Urothelium cell line (cell line): ENCODE measurements at places on chromosomes 6 and 20.
A peak's percentile ranks its signal among the peaks of the same experiment; 100 is the strongest.

DNA sequence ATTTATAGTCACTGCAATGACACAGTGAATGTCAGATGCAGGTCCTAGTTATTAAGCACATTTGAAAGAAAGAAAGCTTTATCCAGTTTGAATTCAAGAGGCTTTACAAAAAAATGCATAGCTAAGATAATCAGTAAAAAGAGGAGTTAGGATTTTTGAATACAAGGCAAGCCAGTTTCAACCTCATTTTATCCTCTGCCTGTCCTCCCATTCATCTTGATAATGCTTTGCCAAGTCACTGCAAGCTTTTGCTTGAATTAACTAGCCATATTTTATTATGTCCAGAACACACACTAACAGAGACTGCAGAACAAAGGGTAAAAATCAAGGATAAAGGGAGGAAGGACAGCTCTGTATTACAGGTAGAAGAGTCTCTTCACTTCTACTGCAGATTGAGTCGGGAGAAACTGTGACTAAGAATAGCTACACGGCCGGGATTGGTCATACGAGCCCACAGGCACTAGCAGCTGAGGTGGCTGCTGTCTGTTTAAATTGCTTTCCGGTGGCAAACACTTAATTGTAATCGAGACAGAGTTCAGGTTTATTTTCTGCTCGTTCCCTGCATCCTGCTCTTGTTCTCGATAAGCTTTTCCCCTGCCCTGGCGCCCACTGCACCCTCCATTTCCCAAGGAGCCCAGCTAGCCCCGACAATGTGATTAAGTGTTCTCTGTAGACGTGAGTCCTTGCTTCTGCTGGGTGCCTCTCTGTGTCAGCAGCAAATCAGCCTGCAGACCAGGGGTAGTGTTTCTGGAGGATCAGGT is 30.5 kb upstream of the AKAP12 start:
- peak; percentile 44 for DNase-seq

DNA sequence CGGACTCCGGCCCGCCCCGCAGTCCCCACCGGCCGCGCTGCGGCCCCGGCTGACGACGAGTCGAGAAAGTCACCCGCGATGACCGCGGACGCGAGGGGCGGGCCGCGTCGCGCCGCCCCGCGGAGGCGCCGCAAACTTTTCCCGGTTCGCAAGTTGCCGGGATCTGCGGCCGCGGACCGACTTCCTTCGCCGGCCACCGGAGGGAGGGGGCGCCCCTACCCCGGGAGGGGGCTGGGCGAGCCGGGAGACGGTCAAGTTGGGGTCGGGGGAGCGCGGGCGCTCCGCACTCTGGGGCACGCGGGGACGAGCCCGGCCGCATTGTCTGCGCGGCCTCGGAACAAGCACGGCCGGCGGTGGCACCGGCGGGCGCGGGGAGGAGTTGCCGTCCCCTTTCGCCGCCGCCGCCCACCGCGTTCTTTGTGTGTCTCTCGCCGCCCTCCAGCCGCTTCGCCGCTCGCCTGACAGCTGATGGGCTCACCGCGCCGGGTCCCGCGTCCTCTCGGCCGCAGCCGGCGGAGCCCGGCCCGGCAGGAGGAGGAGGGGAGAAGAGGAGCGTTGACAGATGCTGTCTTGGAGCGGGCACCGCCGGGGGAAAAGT is 131.6 kb downstream of the OGFRL1 start:
- no peak for DNase-seq

GRCh38 chr6:38688579-38689087 is 14.3 kb downstream of the GLO1 start:
- no peak for DNase-seq

DNA sequence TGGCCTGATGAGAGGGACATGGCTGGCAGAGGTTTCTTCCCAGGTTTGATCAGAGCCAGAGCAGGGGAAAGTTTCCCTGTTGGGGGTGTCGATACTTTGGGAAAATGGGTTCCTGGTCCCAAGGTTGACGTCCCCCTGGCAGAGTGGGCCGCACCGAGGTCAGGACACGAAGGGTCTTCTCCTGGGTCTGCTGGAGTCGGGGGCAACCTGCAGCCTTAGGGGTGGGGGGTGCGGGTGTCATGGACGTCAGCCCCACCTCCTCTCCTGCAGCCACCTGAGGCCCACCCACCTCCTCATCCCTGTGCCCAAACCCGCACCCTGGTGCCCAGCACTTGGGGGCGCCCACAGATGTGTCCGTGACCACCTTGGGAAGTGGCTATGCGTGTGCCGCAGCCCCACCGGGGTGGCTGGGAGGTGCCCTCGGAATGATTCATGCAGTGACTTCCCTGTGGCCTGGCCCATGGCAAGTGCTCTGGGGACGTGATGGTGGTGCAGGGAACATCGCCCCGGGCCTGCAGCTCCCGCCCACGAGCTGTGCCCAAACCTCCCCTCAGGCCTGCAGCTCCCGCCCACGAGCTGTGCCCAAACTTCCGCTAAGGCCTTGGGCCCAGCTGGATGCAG is 64.9 kb downstream of the YTHDF1 start:
- no peak for DNase-seq

- DNase-seq, result no peak
Observed at GRCh38 chr20:63741676-63742380, 2.3 kb downstream of the SLC2A4RG start.

GRCh38 chr6:129632172-129632613 is 77.8 kb downstream of the ARHGAP18 start:
- DNase-seq, result no peak

DNA sequence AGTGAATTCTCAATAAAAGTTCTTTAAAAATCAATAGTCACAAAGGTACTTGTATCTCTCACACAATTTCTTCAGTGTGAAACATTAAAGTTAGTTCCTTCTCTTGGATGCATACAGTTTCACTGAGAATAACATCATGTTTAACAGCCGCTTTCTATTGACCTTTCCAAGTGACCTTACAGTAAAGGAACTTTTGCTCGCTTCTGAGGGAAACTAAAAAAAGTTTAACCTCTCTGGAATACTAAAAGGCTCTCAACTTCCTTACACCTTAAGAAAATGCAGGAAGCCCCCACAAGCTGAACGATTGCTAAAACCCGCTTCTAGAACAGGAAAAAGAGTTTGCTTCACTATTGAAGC is 1.3 kb downstream of the RRAGD start:
- DNase-seq, result no peak

- DNase-seq, result no peak
Observed at GRCh38 chr6:116118608-116119007, 7.3 kb downstream of the COL10A1 start.

DNA sequence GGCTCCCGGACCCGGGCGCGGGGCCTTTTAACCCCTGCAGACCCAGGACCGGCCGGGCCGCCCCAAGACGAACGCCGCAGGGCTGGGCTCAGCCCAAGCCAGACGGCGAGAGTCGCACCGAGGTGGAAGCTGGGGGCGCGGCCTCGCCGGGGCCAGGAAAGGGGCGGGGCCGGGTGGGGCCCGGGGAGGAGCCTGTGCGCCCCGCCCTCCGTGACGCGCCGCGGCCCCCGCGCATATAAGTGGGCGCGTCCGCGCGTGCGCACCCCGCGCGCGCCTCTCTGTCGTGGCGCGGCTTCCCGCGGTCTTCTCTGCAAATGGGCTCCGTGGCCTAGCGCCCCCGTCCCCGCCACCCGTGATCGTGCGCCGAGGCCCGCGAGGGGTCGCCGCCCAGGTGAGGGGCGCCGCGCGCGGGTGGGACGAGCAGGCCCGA is at the start of gene PPDPF:
TSS of gene PPDPF (plus strand) at position 262 of the 430 bp plus-strand sequence. CDS start 544 bp downstream, outside the sequence.
- peak; percentile 98 for DNase-seq

- peak; percentile 52 for DNase-seq
Observed at GRCh38 chr20:62413896-62414481, 6.9 kb upstream of the CABLES2 start.

DNA sequence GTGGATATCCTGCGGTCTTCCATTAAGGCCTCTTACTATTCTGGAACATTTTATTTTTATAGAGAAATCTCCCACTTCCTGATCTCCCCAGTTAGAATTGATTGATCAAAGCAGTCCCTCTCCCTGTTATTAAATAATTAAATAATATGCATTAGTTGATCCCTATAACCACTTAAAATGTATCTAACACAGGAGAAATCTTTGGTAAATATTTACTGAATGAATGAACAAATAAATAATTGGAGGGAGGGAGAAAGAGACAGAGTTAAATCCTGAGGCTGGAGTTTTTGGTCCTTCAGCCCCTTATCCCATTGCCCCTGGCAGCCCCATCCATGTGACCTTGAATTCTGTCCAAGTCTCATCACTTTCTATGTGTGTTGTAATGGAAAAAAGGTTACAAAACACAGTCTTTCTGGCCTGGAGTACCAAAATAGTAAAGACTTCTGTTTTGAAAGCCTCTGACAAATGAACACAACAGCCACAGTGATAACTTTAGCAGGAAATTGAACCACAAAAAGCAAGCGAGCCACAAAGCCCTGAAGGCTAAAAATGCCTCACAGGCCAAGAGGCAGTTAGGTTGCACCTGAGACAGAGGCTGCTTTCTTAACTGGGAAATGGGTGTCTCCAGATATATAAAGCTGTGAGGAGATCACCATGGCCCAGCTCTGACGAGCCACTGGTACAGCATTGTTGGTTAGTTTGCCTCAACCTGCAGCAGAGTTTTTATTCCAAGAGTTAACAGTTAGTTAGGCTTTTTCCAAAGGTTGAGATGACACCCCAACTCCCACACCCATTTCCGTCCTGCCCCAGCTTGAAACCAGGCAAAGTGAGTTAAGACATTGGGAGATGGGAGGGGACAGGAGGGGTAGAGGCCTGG is 11.3 kb downstream of the NT5E start:
- no peak for DNase-seq

GRCh38 chr6:166167258-166167731 is 356 bp downstream of the TBXT start:
- DNase-seq, result no peak

- DNase-seq, result no peak
Observed at GRCh38 chr6:106642476-106642875, 13.1 kb downstream of the QRSL1 start.

DNA sequence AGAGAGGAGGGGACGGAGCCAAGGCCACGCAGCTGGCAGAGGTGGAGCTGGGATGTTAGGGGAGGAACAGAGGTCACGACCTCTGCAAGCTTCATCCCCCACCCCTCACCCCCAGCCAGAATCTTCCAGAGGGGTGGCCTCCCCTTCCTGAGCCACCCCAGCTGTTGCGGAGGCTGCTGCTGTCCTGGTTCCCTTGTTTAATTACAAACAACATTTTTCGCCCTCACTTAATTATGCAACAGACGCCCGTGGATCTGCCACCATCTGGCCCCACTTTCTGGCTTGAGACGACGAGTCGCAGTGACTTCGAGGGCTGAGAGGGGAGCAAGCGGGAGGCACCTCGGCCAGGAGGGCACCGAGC is 153.7 kb upstream of the PTPN1 start:
- DNase-seq, result no peak

DNA sequence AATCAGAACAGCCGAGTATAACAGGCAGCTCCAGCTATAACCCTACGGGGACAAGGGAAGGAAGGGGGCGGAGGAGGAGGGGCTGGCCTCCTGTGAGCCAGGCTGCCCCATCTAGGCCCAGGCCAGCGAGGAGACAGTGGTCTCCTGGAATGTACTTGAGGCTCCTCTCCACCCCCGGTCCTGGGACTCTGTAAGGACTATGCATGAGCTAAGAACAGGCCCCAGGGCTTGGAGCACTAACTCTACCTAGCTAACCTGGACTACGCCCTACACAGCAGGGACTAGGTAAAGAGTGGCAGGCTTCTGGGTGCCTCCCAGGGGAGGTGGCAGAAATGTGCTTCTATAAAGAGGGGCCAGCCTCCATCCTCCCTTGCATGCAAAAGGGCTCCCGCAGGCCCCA is 8.9 kb downstream of the KCNK15 start:
- DNase-seq, result no peak

- DNase-seq, result no peak
Observed at GRCh38 chr20:41526327-41526726, 91.8 kb downstream of the CHD6 start.

- DNase-seq, result no peak
Observed at GRCh38 chr6:157143171-157143889, 180.0 kb downstream of the TMEM242 start.

DNA sequence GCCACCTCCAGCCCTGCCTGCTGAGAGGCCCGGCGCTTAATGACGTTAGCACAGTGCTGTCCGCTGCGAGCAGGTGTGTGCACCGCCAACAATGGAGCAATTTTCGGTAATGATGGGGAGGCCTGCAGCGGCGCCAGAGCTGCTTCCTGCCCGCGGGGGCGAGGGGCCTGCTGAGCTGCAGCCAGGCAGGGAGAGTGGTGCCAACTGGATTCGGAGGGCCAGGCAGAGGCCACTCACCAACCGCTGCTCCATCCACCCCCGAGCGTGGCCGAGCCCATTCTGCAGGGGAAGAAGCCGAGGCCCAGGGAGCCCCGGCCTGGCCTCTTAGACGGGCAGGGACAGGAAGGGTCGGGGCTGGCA is 9.6 kb downstream of the HRH3 start:
- no peak for DNase-seq

DNA sequence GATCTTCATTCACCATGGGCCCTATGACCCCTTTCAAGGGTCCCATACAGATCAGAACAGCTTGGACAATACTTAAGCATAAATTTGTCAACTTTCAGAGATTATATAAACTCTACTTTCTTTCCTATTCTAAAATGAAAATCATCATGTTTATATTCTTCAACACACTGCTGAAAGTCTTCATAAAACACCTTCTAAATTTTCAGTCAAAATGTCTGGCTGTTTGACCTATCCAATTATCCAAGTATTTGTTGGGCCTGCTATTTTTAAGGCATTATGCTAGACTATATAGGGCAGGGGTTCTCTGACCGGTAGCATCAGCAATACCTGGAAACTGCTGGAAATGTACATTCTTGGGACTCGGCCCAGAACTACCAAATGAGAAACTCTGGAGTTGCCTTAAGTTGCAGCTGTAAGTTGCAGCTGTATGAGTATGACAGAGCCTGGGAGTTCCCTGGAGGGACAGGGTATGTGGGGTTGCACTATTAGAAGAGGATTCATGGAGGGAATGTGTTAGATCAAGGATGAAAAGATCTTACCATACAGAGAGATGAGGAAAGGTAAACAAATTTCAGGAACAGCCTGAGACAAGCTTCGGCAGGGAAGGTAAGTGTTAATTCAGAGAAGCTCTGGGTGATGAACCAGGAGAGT is 293.0 kb downstream of the ADGB start:
- no peak for DNase-seq

DNA sequence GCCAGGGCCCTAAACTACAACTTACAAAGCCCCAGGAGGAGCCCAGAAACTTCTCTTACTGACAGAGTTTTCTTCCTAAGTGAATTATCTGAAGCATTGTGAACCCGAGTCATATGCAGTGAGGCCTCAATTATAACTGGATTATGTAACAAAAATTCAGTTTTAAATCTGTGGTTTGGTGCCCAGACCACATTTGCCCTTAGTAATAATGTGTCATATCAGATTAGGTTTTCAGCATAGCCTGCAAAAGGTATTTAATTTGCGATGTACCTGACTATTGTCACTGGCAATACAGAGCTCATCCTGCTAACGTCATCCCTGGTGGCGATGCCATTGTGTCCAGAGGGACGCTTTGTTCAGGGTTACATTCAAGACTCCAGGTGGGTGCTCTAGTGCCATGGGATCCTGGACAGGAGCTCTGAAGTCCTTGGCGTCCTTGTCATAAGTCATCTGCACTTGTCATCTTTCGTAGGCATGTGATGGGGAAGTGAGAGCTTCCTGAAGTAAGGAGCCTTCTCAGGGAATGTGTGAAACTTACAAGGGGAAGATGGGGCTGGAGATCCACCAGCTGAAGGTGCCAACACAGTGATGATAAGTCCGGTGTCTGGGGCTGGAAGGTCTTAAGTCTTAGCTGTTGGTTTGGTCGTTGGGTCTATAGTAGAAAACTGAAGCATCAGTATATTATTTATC is 65.1 kb downstream of the HIVEP1 start:
- no peak for DNase-seq

GRCh38 chr20:63553933-63554290 is at the start of gene FNDC11:
FNDC11 (plus strand) TSS chr20:63554159; CDS start chr20:63555664, 1,505 bp downstream.
- DNase-seq, result no peak

- no peak for DNase-seq
Observed at GRCh38 chr6:16400248-16400760, 161.9 kb downstream of the GMPR start.

GRCh38 chr20:33583143-33583542 is 79.0 kb upstream of the C20orf144 start:
- no peak for DNase-seq
